Sciatic nerve (tissue), 2 donors: ENCODE measurements at places on chromosomes 6 and 20. TPM values are rescaled to one million over a fixed set of nuclear protein-coding genes. Genes with fewer than 3 reads are reported as not detected.
A peak's percentile ranks its signal among the peaks of the same experiment; 100 is the strongest.

- no peak for DNase-seq
Measured at GRCh38 chr6:26571592-26572296, 25.0 kb upstream of the ABT1 start.

DSN1 gene
- total RNA-seq = 7.2 TPM

DNA sequence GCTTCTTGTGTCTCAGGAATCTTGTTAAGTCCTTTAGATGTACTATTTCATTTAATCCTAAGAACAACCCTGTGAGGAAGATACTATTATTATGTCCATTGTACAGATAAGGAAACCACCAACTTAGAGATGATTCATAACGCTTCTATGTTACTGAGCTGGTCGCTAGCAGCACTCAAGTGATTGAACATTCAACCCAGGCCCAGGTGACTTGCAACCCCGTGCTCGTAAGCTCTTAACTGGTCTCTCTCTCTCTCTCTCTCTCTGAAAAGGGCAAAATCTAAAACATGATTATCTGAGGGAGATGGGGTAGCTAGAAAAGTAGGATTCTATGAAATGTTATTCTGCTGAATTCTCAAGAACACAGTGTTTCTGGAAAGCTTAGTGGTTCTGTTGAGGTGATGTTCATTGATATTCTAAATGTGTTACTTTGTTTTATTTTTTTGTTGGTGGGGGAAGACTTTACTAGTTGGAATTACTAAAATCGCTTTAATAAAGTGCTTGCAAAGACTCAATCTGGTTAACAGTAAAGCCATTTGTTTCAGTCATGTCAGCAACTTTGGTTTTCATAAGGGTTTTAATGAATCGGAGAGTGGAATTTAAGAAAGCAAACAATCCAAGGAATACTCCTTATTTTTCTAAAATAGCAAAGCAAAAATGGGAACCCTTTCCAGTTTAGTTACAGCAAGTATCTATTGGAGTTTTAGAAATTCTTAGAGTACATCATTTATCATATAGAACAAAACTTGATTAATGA, 265.0 kb upstream of the TAB2 start:
- no peak for DNase-seq

- peak; percentile 26 for DNase-seq
Measured at GRCh38 chr20:57480444-57481160, 44.3 kb downstream of the CTCFL start.

DNA sequence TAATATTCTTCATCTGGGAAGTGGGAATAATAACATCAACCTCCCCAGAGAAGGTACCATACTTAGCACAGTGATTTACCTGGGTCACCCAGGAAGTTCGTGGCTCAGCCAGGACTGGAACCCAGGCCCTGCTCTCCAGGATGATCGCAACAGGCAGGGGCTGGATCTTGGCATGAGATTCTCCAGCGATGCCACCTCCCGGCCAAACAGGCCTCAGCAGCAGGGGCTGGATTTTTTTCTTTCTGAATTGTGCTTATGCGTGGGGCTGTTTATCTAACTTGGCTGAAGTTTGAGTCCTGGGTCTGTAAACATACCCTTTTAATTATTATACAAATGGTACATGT, 129.5 kb upstream of the PTPN1 start:
- no peak for DNase-seq

GRCh38 chr6:62283796-62284411, 2.1 kb downstream of the KHDRBS2 start:
- DNase-seq = no peak

DNA sequence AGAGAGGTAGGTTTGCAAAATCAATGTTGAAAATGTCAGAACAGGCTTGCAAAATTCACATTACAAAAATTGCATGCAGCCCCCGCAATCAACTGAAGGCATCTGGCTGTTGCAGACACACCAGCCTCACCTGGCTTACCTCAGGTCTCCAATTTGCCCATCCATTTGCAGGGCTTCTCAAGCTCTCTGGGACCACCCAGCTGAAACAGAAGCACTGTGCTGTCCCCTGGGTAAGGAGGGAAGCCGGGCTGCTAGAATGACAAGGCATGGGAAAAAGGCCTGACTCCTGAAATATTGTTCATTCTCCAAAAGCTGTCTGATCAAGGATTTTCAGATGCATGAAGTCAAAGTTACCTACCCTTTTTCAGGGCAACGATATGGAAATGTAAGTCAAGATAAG, 52.6 kb upstream of the CD93 start:
- no peak for DNase-seq

GRCh38 chr20:50438986-50439407, 71.2 kb upstream of the PTPN1 start:
- DNase-seq = no peak

DNA sequence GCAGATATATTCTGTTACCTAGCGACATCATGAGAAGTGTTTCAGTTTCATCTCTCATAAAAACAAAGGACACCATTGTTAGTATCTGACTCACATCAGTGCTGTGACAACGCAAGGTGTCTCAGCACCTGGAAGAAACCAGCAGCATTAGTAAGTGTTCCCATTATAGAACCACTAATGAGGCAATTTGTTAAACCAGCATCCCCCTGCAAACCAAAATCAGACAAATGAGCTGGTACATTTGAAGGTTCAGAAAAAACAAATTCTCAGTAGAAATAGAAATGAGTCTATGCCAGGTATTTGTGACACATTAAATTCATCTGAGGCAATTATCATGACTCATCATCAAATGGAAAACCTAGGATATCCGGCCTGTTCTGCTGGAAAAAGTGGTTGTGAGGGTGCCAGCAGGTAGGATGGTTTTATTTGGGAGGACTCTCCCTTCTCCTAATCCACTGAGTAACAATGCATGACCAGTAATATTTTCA, 151.7 kb downstream of the TMEM200A start:
- no peak for DNase-seq

BPIFB1 gene
- 2.1 TPM for total RNA-seq

DNA sequence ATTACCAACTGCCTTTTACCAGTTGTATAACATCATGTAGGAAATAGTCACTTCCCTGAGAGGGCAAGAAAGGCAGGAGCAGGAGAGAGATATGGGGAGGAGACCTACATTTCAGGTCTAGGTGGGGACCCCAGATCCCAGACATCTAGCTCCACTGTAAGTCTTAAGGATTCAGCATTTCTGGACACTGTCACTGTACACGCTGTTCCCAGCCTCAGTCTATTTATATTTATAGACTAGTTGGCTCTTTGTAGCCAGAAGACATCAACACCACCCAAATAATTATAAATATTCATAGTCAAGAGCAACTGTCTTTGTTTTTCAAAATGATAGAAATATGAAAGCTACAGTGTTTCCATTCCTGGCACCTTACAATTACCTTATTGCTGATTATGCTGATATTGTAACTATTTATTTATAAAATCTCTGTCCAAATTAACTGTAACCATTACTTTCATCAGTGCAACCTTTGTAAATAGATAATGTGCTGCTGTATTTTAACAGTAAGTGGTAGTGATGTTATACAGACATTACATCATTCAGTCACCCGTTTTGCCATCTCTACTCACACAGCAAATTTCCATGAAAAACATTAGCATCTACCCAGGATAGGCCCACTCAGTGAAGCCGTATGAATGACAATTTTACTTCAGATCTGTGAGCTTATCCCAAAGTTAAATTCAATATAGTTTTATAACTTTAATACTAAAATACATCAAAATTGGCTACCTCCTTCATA, 162.8 kb downstream of the PTPRK start:
- DNase-seq = no peak

GRCh38 chr6:71334768-71335167, 46.2 kb downstream of the OGFRL1 start:
- no peak for DNase-seq

DNA sequence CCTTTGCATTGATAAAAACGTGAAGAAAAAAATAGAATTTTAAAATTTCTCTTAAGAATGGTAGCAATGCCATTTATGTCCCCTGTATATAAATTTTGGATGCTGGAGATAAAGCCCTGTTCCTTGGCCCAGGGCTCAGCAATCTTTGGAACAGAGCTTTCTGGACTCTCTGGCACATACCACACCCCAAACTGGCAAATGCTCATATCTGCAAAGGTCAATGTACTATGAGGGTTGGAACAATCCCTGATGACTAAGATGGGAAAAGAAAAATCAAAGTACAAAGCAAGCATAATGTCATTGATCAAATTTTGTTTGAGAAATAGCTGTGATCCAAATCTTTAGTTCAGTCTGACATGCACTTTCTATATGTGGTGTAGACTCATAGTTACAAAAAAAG, 158.1 kb upstream of the HCRTR2 start:
- DNase-seq = no peak

DNA sequence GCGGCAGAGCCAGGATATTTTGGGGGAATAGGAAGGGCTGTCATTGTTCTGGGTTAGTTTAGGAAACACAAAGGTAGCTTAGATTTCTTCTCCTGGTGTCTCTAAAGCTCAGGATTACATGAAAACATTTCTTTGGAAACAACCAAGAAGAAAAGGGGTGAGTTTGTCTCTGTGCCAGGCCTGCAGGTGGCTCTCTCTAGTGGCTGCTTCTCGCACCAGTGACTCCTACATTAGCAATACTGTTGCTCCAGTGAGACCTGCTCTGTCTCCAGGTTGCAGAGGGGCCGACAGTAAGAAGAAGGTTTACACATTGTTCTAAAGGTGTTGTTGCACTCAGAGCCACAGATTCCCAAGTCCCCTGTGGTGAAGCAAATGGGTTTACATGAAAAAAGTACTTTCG, 104.6 kb upstream of the GLP1R start:
- no peak for DNase-seq

PLA2G7 gene
- 5.9 TPM for total RNA-seq

DNA sequence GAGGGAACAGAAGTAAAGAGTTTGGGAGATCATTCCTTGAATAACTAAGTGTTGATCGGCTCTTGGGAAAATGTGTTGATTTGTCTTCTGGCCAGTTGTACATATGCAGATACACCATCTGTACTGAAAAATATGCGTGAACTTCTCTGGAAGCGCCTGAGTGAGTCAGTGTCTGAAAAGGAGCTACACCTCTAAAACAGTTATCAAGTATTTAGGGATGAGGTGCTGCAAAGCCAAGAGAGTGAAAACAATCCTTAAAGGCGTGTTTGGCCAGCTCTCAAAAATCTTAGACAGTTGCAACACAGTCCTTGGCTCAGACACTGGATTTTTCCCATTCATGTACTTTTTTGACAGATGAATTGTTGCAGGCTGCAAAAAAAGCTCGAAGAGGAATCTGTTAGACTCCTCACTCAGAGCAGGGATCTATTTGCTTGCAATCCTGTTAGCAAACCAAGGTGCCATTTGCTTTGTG, 61.3 kb downstream of the BMP6 start:
- no peak for DNase-seq

STMND1 gene
- 0.27 TPM for total RNA-seq

- DNase-seq = no peak
Measured at GRCh38 chr20:60477958-60478357, 519.7 kb downstream of the CDH26 start.

DNA sequence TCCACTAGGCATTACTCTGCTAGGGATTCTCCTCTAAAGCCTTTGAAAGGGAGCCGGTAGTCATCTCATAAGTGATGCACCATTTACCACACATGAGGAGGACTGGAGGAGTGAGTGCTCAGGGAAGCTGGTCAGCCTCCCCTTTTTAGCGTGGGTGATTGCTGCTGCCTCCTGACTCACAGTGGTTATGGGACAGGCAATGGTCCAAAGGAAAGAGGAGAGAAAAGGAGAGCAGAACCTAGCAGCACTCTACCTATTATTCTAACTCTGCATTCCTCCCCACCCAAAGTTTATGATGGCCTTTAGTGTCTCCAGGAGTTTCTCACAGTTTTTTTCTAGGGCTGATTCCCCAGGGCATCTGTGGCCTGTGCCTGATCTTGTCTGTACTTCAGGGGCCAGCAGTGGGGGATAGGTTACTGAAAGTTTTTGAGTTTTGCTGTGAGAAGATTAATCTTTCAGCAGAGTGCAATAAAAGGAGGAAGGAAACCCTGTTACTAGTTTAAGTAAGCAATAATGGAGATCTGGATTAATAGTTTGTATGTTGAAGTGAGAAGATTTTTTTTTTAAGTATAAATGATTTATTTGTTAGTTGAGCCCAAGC, 36.4 kb upstream of the GCLC start:
- no peak for DNase-seq

DNA sequence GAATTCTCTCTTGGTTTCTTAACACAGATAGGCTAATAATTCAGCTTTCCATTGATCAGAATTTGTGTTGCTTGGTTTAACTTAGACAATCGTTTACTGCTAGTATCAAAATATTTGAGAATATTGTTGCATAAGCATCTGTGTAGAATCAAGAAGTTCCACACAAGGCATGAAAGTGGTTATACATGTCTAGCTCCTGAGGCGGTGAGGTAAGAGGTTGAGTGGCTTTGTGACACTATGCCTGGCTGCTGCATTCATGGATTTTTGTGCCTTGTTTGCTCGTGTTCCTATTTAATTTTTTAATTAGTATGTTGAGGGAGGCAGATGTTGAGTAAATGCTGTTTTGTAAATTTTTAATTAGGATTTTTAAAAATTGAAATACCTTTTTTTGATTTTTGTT, 10.2 kb downstream of the PKIB start:
- DNase-seq = no peak

DNA sequence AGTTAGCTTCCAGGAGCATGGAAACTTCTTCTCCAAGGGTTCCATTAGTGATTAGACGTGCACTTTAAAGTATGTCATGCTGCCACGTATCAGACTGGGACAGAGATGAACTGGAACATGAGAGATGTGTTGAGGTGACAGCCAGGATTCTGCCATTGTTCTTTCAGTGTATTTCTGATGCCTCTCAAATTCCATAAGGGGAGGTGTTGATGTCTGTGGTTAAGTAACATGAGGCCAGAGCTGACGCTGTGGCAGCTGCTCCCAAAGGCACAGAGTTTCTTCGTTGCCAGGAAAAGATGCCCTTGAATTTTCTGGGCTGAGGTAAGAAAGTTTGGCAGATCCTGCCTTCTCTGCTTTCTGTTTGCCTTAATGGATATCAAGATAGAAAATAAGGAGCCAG, 63.5 kb downstream of the TRMT6 start:
- DNase-seq = no peak

DNA sequence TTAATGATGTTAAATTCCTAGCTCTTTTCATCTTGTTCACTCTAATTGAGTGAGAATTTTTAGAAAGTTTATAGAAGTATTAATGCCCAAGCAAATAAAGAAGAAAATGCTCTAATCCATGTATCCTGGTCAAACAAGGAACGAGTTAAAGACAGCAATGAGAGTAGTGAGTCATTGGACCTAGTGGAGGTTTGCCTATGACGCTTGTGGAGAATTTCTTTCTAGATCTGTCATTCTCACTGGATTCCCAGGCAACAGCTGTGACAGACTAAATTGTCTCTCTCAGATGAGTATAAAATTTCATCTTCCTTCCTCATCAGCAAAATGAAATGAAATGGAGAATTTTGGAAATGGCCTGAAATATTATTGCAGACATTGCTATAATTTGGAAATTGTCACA, 127.9 kb downstream of the COL19A1 start:
- DNase-seq = no peak
